Hindlimb muscle (tissue), 1 donor: ENCODE measurements at places on chromosomes 4 and X. TPM values are rescaled to one million over a fixed set of nuclear protein-coding genes. Genes with fewer than 3 reads are reported as not detected.

DNA sequence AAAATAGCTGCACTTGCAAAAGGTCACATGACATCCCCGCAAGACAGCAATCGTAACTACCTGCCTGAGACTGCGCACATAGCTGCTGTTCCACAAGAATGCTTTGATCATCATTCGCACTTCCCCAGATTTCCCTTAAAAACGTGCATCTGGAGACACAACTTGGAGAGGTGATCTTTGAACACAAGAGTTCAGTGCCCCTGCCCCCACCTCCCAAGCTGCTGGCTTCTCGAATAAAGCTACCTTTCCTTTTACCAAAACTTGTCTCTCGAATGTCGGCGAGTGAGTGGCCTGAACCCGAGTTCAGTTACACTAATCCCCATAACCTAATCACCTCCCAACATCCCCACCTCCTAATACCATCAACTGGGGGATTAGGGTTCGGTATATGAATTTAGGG, 14.4 kb upstream of the MRFAP1 start:
- DNase-seq, result no peak

Gene HS6ST2
- 48.2 TPM for polyA plus RNA-seq

Gene AFF1
- polyA plus RNA-seq, result 28.8 TPM

Gene NR0B1
- 0.15 TPM for polyA plus RNA-seq

GRCh38 chr4:56271131-56271530, 116.2 kb downstream of the AASDH start:
- no peak for DNase-seq

GRCh38 chrX:72430405-72430968, 124.8 kb upstream of the CITED1 start:
- DNase-seq, result no peak

- DNase-seq, result no peak
These were observed 52.4 kb upstream of the C4orf54 start for GRCh38 chr4:99710020-99710419.

Gene HTRA3
- 46.2 TPM for polyA plus RNA-seq

Gene GPC4
- polyA plus RNA-seq, result 98.8 TPM
